Natural killer cell (primary cell): ENCODE measurements at places on chromosomes 1 and 21.
A peak's percentile ranks its signal among the peaks of the same experiment; 100 is the strongest.

- no peak for DNase-seq
- H3K27ac ChIP-seq, result no peak overlapping the region
- H3K4me1 ChIP-seq, result no peaks in the 10 kb centered on the region
- H3K27me3 ChIP-seq, result no peaks in the 10 kb centered on the region
Observed at GRCh38 chr1:35605071-35605866, 32.2 kb downstream of the TFAP2E start.

GRCh38 chr1:7805460-7805859 is 21.4 kb downstream of the PER3 start:
- no peak overlapping the region for H3K4me3 ChIP-seq
- no peaks in the 10 kb centered on the region for H3K27me3 ChIP-seq
- no peak for DNase-seq
- no peak overlapping the region for H3K27ac ChIP-seq
- H3K36me3 ChIP-seq, result peaks cover 20% of the 10 kb centered on the region

- H3K36me3 ChIP-seq, result no peaks in the 10 kb centered on the region
- DNase-seq, result no peak
- no peak overlapping the region for H3K27ac ChIP-seq
- H3K4me3 ChIP-seq, result no peak overlapping the region
- H3K4me1 ChIP-seq, result peaks cover 5% of the 10 kb centered on the region
Observed at GRCh38 chr1:59155351-59155750, 141.5 kb upstream of the FGGY start.

DNA sequence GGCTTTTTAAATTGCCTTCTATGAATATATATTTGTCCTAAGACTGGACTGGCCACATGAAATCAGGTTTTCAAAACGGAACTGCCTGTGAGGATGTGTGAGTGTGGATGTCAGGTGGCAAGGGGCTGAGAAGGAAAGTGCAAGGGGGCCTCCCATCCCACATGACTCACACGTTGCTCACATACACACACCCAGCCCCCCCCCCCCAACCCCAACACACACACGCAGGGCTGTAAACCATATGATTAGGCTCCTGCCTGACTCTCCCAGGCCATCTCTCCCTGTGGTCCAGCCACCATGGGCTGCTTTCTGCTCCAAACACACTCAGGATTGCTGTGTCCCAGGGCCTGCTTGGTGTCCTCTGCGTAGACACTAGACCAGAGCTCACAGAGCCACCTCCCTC is 22.4 kb downstream of the DEGS1 start:
- H3K4me3 ChIP-seq, result no peak overlapping the region
- no peaks in the 10 kb centered on the region for H3K36me3 ChIP-seq
- peak overlapping the region; percentile 62 for H3K27ac ChIP-seq
- peaks cover 27% of the 10 kb centered on the region for H3K4me1 ChIP-seq
- H3K27me3 ChIP-seq, result no peaks in the 10 kb centered on the region
- peak; percentile 17 for DNase-seq

- H3K27ac ChIP-seq, result no peak overlapping the region
- H3K4me1 ChIP-seq, result no peaks in the 10 kb centered on the region
- no peak for DNase-seq
- no peaks in the 10 kb centered on the region for H3K36me3 ChIP-seq
- no peak overlapping the region for H3K4me3 ChIP-seq
Observed at GRCh38 chr1:175045097-175045496, 21.9 kb upstream of the MRPS14 start.

- H3K27me3 ChIP-seq, result no peaks in the 10 kb centered on the region
- no peak for DNase-seq
- H3K27ac ChIP-seq, result peak overlapping the region; percentile 21
- H3K36me3 ChIP-seq, result peaks cover 55% of the 10 kb centered on the region
Observed at GRCh38 chr1:101242324-101243050, 5.7 kb downstream of the S1PR1 start.
